ENCODE measurements at places on chromosomes 12 and 14. TPM values are rescaled to one million over a fixed set of nuclear protein-coding genes. Genes with fewer than 3 reads are reported as not detected.

Gene KRT72
- not detected for total RNA-seq

Gene ESYT1
- 68.4 TPM for total RNA-seq

Gene CCDC59
- total RNA-seq = 55.9 TPM

Gene PYGL
- total RNA-seq = 143 TPM

Gene AQP5
- not detected for total RNA-seq

Gene DTX3
- total RNA-seq = 18.1 TPM

Gene KERA
- total RNA-seq = not detected

Gene TBC1D30
- 1.8 TPM for total RNA-seq

Gene RNASE7
- not detected for total RNA-seq

Gene RESF1
- 31.5 TPM for total RNA-seq

Gene ENDOU
- total RNA-seq = not detected

Gene MUCL1
- total RNA-seq = not detected

Gene EML5
- total RNA-seq = 0.72 TPM

Gene KCNK13
- total RNA-seq = 0.15 TPM

Gene NPFF
- not detected for total RNA-seq

Gene GPX2
- total RNA-seq = 258 TPM

Gene EVL
- 18.7 TPM for total RNA-seq

Gene NKX2-1
- total RNA-seq = 0.06 TPM

Gene MANSC1
- total RNA-seq = 4.8 TPM

Gene GLI1
- 9.9 TPM for total RNA-seq

Gene CELA1
- total RNA-seq = not detected

Gene PLEKHG3
- total RNA-seq = 52.3 TPM

Gene NXPH4
- 3.8 TPM for total RNA-seq

Gene CNPY2
- total RNA-seq = 154 TPM

Gene ZFHX2
- total RNA-seq = 1.7 TPM

Gene ARHGAP9
- 0.29 TPM for total RNA-seq

Gene B3GNT4
- 0.63 TPM for total RNA-seq

Gene USP5
- total RNA-seq = 77.2 TPM

Gene RNF212B
- not detected for total RNA-seq

Gene CD69
- total RNA-seq = not detected

Gene SOAT2
- total RNA-seq = 0.24 TPM

Gene RFLNA
- 0.13 TPM for total RNA-seq

Gene DACT1
- 0.81 TPM for total RNA-seq

Gene AACS
- total RNA-seq = 17.9 TPM

Gene DUSP6
- total RNA-seq = 7.6 TPM

Gene HOTAIR
- total RNA-seq = 0.24 TPM

Gene CLEC4D
- total RNA-seq = not detected

Gene RPL10L
- not detected for total RNA-seq

Data from A549 treated with CpdA at 1 μM for 4 hours (cell line).